ENCODE measurements at places on chromosomes 7 and 10.

- DNase-seq, result no peak
Observed at GRCh38 chr7:7765422-7765821, 47.0 kb upstream of the RPA3 start.

DNA sequence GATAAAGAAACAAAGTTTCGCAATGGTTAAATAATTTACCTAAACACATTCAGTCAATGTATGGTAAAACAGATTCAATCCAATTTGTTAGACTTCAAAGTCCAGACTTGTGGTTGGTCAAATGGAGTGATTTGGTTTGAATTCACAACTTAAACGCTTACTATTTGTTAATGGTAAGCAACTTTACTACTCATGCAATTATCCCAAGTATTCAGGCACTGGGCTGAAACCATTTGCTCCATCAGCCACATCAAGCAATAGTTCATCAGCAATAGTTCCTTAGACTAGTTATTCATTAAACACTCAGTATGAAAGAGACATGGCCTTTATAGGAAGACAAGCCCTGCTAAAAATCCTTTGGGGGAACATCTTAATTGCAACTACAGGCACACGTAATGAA lies 253.0 kb downstream of the AGMO start:
- DNase-seq, result no peak

GRCh38 chr10:49634069-49634660 lies 20.3 kb downstream of the CHAT start:
- no peak for DNase-seq

- no peak for DNase-seq
Observed at GRCh38 chr7:17368856-17369524, 70.5 kb downstream of the AHR start.

- DNase-seq, result no peak
Observed at GRCh38 chr7:152406491-152406890, 29.3 kb downstream of the KMT2C start.

DNA sequence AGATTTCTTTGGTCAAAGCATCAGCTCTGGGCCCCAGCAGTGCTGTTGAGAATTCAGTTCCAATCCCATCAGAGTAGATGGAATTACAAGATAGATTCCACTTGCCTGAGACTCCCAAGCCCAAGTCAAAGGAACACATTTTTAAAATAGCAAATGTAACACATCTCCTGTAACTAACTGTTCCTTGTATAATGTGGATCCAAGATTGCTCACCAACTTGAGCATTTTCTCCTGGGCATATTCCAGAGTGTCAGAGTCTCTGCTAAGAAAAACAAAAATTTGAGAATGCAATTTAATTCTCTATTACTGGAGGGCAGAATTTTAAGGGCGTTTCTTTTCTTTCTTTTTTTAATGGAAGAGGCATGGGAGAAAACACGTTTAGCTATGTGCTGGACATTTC lies 136.7 kb downstream of the NEBL start:
- DNase-seq, result no peak

DNA sequence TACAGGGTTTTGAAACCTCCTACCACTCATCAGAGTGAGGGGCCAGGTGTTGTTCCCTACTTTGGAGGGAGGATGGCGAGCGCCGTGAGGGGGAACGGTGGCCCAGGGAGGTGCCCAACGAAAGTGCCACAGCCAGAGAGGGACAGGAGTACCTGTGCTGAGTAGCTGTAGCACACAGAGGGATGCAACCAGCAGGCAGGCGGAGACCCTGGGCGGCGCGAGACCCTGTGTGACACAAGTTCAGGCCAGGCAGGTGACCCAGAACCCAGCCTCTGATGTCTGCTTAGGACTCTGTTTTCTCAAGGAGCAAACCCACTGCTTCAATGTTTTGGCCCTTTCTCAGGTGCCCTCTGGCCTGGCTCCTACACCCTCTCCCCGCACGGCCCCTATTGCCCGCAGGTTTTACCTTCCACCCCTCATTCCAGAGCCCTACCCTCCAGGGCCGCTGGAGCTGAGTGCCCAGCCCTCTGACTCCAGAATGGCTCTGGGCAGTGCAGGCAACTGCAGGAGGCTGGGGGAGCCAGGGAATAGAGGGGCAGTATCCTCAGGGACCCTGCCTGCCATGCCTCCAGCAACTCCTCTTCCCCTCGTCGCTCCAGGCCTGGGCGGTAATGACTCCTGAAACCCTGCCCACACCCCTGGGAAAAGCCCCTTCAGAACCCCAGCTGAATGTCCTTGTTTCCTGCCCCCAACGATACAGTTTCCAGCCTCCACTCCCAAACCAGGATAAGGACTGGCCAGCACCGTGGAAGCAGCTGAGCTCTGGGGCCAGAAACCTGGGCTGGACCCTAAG lies 164.1 kb upstream of the RHEB start:
- no peak for DNase-seq

GRCh38 chr7:119026391-119026790 lies 801.9 kb downstream of the ANKRD7 start:
- DNase-seq, result peak; percentile 82

- DNase-seq, result no peak
Observed at GRCh38 chr10:98538472-98538871, 91.7 kb upstream of the HPS1 start.

GRCh38 chr7:144830811-144831210 lies 5.0 kb downstream of the TPK1 start:
- no peak for DNase-seq

- DNase-seq, result no peak
Observed at GRCh38 chr7:17622451-17622850, 317.8 kb downstream of the SNX13 start.

DNA sequence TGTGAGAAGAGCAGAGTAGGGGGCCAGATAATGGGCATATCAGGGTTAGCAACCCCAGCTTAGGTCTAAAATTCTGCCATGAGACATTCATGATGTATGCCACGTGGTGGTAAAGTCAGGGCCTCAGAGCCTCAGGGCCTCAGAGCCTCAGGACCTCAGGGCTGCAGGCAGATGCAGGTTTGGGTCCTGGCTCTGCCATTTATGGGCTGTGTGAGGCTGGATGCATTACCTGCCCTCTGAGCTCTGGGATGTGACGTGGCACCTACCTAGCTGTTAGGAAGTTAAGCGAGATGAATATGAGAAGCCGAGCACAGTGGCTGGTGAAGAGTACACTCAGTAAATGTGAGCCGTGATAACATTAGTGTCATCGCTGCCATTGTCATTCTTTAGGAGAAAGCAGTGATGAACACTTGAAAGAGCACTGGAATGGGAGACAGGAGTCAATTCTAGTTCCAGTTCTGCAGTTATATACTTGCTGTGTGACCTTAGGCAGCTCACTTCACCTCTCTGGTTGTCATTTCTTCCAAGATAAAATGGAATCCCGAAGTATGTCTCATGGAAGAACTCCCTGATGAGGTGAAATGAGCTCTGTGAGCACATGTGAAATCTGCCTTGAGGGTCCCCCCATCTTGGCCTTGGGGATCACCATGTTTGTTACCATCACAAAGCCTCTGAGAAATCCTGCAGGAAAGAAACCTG lies 127.2 kb downstream of the SH3PXD2A start:
- DNase-seq, result no peak

DNA sequence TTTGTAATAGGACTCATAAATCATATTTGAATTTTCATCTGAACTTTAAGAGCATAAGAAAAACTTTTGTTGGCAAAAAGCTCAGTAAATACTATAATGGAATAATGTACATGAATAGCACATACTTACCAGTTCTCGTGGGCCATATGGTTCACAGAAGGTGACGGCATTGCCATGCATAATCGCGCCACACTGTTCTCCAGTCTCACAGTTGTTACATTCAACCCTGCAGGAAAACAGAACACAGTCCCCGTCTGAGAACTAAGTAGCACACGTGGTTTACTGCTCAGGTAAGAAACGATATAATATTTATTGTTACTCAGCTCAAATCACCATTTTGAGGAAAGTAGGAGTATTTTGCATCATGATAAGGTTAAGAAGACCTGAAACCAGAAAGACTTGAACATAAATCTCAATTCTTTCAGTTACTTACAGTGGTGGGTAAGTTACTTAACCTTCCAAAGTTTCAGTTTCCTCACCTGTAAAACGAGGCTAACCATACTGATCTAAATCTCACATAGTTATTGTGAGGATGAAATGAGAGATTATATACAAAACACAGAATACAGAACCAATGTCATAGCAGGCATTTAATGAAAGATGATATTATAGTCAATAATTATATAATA lies 261.4 kb downstream of the RELN start:
- no peak for DNase-seq

- no peak for DNase-seq
Observed at GRCh38 chr7:158102897-158103296, 484.7 kb downstream of the PTPRN2 start.

- no peak for DNase-seq
Observed at GRCh38 chr10:12380999-12381398, 31.7 kb downstream of the CAMK1D start.

GRCh38 chr10:63692220-63692896 lies 171.2 kb downstream of the REEP3 start:
- no peak for DNase-seq

GRCh38 chr10:124632064-124632531 lies 112.1 kb downstream of the FAM53B start:
- DNase-seq, result peak; percentile 39

GRCh38 chr7:121755818-121756552 lies 117.0 kb upstream of the PTPRZ1 start:
- peak; percentile 29 for DNase-seq

DNA sequence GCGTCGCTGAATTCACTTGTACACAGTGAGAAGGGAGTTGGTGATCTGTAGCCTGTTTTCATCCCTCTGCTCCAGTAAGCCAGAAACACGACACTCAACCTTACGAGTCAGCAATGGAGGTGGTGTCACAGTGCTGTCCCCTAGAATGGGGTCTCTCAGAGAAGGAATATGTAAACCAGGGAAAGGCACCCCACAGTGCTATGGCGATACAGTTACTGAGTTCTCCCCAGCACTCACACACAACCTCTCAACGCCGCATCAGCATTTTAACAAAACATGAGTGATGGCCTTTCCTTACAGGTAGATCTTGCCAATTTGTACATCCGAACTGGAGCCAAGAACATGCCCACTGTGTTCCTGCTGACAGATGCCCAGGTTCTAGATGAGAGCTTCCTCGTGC lies 196.3 kb downstream of the CDCA7L start:
- no peak for DNase-seq

GRCh38 chr10:110216240-110216639 lies 8.8 kb downstream of the MXI1 start:
- no peak for DNase-seq

DNA sequence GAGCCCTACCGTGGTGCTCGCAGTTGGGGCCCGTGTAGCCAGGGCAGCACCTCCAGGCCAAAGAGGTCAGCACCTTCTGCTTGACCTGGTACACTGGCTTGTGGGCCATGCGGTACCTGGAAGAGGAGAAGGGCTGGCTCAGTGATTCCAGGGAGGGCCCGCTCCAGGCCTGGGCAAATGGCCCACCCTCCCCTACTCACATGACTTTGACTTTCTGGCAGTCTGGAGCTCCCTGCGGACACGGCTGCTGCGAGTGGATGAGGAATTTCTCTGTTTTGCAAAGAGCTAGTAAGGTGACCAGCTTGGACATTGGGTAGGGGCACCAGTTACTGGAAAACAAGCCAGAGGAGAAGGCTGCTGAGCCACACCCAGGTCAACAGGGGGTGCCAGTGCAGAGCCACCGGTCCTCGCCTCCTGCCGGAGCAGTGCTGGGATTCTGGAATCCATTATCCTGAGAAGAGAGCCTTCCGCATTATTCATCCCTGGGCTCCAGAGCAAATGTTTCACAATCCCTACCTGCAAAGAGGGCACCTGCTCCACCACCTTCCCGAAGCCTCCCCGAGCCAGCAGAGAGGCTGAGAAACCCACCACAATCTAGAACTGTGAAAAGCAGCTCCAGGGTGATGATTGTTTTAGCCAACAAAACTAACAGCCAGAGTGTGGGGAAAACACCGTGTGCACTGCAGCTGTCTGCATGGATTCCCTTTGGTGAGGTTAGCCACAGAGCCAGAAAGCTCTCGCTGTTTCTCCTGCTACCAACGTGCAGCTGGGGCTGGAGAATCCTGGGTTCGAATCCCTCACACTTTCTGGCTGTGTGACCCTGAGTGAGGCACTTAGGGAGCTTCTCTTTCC lies 11.8 kb downstream of the MMRN2 start:
- no peak for DNase-seq

DNA sequence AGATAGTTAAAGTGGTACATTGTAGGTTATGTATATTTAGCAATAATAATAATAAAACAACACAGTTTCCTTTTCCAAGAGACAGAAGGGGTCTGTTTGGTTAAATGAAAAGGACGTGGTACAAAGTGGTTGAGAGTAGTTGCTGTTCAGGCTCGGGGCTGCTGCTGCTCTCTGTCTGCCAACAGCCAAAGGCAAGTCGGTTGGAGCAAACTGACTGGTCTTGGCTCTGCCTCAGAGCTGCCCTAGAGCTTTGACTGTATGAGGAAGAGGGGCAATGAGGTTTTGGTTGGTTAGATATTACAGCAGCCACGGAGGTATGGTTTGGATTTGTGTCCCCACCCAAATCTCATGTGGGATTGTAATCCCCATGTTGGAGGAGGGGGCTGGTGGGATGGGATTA lies 95.3 kb downstream of the CACNB2 start:
- no peak for DNase-seq

DNA sequence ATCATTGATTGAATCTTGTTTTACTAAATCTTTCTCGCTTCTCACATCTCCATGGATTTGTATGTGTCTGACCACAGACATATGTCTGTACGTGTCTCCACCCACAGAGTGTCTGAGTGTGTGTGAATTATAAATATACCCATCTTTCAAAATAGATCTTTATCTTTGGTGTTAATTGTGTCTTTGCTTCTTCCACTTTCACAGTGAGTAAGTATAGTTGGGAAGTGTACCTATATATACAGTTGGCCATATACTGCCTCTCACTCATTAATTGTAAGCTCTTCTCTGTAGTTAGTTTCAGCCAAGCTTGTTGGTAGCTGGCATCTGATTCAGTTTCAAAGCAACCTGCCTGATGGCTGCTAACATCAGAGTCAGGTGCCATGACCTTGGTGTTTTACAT lies 18.4 kb downstream of the EEPD1 start:
- DNase-seq, result no peak

GRCh38 chr10:819326-819725 lies 112.2 kb downstream of the LARP4B start:
- no peak for DNase-seq

GRCh38 chr10:62076891-62077290 lies 175.4 kb downstream of the ARID5B start:
- DNase-seq, result no peak

GRCh38 chr10:35890676-35891495 lies 248.8 kb upstream of the FZD8 start:
- DNase-seq, result no peak

GRCh38 chr10:3272300-3272699 lies 99.7 kb upstream of the PITRM1 start:
- no peak for DNase-seq

GRCh38 chr10:13930120-13930519 lies 343.4 kb downstream of the PRPF18 start:
- DNase-seq, result no peak

- DNase-seq, result no peak
Observed at GRCh38 chr7:20038676-20039075, 178.5 kb downstream of the MACC1 start.

DNA sequence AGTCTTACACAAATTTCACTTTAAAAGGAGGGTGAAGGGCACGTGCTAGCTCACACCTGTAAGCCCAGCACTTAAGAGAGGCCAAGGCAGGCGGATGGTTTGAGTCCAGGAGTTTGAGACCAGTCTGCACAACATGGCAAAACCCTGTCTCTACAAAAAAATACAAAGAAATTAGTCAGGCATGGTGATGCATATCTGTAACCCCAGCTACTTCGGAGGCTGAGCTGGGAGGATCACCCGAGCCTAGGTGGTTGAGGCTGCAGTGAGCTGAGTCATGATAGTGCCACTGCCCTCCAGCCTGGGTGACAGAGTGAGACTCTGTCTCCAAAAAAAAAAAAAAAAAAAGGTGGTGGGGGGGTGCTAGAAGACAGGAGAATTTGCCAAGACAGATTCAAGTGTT lies 237.3 kb upstream of the KLF14 start:
- no peak for DNase-seq
